ENCODE measurements at places on chromosomes 2 and 18.

GRCh38 chr2:240251848-240252190 is 111.4 kb upstream of the OTOS start:
- no peak for DNase-seq

DNA sequence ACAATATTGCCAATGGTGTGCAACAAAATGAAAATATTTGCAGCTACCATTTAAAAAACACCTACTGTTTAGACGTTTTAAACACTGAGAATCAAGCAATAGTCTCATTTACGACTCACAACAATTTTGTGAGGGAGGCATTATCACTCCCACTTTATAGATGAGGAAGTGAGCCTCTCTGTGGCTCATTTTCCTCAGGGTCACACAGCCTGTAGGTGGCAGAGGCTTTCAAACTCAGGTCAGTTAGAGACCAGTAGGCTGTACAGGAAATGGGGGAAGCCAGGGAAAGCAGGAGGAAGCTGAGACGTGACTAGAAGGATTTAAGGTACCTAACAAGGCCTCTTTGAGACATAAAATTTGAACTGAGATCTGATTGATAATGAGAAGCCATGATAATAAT is 95.0 kb upstream of the ZNF521 start:
- no peak for DNase-seq

DNA sequence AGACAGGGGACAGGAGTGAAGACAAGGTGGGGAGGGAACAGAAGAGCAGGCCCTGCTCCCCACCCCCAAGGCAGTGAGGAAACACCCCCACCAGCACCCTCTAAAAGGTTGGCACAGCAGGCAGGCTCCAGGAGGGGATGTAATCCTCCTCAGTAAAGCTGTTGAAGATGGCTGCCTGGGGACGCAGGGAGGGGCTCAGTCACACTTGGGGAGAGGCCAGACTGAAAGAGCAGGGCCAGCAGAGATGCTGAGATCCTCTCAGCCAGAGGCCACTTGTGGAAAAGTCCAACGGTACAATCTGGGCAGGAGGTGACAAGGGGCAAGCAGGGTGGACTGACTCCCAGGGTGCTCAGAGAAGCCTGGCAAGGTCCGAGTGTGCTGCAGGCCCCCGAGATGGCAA is 154.8 kb upstream of the ID2 start:
- DNase-seq = no peak

GRCh38 chr2:129274918-129275317 is 704.5 kb upstream of the RAB6C start:
- DNase-seq = no peak

GRCh38 chr2:68745006-68745405 is 10.4 kb downstream of the ARHGAP25 start:
- no peak for DNase-seq

GRCh38 chr18:3061581-3062312 is 48.8 kb upstream of the LPIN2 start:
- no peak for DNase-seq

DNA sequence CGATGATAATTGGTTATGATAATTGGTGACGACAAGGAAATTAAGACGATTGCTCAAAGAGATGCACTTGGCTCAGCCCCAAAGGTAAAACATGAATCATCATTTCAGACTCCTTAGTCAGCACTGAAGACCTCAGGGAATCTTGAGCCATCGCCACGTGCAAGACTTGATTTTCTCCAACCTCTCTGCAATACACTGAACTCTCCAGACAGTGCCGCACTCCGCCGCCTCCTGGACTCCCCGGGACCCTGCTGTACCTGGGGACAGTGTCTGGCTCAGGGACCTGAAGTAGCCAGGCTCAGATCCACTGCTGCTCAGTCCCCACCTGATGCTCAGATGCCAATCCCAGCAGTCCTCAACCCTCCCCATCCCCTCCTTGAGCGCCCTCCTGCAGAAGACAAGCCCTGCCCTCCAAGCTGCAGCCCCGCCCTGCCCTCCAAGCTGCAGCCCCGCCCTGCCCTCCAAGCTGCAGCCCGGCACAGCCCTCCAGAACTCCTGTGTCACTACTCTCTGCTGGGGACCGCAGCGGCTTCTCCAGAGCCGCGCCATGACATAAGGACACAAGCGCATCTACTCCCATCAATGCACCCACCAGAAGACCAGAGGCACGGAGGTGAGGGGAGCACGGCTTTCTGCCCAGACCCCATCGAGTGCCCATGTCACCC is 1.1 kb downstream of the TMEM18 start:
- peak; percentile 49 for DNase-seq

- no peak for DNase-seq
Observed at GRCh38 chr2:240157147-240157470, 16.7 kb upstream of the OTOS start.

DNA sequence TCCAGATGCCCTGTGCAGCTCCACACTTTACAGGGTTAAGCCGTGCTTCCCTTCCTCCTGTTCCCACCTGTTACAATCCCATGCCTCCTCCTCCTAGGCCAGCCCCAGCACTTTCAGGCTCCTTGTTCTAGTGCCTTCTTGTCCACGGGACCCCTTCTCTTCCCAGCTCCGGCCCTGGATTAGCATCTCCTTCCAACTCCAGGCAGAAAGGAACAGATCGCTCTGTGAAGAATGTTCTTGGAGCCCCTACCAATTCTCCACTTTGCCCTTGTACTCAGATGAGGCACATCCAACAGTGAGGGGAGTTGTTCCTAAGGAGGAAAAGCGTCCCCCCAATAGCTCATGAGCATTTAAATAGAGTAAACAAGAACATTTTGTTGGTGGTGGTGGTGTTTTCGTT is 72.7 kb downstream of the CABLES1 start:
- DNase-seq = no peak

GRCh38 chr2:61887717-61888266 is 664 bp downstream of the CCT4 start:
- peak; percentile 7 for DNase-seq

DNA sequence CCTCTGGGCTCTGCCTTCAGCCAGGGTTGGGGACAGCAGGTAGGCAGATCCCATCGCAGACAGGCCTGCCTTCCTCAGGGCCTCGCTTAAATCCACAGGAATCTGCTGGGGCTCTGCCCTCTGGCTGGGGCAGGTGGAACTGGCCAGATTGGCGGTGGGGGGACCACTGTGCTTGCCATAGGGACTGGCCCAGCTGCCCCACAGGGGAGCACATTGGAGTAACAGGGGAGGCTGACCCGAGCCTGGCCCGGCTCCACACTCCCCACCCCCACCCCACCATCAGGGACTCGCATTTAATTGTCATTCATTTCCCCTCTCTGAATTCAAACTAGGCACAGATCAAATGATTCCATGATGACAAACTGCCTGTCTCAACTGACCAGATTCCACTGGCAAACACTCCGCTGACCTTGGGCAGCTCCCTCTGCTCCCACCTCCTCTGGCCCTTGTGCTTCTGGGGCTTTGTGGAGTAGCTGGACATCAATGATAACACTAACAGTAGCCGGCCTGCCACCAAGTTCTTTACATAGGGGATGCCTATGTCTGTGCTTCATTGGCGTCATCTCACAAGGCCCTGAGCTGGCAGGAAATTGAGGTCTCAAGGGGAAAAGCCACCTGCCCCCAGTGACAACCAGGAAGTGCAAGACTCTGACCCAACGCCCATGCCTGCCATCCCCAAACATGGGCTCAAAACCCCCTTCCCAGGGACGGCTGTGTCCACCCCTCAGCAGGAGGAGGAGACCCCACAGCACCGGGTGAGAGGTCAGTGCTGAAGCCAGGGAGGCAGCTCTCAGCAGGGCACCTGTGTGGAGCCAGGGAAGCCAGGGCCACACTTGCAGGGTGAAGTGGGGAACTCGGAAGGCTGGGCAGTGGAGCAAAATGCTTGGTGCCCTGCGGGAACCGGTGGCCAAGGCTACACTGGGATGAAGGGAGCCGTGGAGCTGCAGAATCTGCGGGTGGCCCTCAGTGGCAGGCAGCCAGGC is 2.1 kb upstream of the B3GNT7 start:
- DNase-seq = no peak

GRCh38 chr2:152354069-152354755 is 19.2 kb downstream of the FMNL2 start:
- DNase-seq = no peak

DNA sequence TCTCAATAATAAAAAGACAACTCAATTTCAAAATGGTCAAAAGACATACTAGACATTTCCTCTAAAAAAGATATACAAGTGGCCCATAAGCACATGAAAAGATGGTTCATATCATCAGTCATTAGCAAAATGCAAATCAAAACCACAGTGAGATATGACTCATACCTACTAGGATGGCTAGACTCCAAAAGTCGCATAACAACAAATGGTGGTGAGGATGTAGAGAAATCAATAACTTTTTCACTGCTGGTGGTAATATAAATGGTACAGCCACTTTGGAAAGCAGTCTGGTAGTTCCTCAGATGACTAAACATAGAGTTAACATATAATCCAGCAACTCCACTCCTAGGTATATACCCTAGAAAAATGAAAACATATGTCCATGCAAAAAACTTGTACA is 242.3 kb upstream of the NOL4 start:
- no peak for DNase-seq

DNA sequence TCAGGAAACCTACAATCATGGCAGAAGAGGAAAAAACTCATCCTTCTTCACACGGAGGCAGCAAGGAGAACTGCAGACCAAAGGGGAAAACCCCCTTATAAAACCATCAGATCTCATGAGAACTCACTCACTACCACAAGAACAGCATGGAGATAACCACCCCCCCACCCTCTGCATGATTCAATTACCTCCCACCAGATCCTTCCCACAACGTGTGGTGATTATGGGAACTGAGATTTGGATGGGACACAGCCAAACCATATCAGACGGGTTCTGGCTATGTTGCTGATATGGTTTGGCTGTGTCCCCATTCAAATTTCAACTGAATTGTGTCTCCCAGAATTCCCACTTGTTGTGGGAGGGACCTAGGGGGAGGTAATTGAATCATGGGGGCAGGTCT is 28.7 kb upstream of the CCDC150 start:
- no peak for DNase-seq

GRCh38 chr18:50360611-50361010 is 14.2 kb upstream of the SKA1 start:
- DNase-seq = no peak

GRCh38 chr2:161031511-161031910 is 128.7 kb upstream of the TANK start:
- DNase-seq = no peak

DNA sequence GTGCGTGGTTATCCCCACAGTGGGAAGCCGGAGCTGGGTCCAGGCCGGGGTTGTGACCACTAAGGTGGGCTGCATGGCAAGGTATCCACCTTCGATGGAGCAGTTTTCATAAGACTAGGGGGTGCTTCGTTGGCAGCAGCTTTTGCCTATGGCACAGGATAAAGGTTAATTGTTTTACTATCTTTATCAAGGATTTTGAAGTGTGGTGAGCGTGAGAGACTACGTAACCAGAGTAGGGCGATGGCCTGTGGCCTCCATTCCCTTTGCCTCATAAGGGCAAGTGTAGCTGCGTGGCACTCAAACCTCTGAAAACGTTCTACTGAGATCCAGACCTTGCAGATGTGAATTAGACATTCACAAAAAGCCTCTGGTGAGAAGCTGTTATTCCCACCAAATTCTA is 206.6 kb downstream of the ACKR3 start:
- no peak for DNase-seq

- DNase-seq = no peak
Observed at GRCh38 chr2:82330155-82330554, 2025.6 kb upstream of the LRRTM1 start.

DNA sequence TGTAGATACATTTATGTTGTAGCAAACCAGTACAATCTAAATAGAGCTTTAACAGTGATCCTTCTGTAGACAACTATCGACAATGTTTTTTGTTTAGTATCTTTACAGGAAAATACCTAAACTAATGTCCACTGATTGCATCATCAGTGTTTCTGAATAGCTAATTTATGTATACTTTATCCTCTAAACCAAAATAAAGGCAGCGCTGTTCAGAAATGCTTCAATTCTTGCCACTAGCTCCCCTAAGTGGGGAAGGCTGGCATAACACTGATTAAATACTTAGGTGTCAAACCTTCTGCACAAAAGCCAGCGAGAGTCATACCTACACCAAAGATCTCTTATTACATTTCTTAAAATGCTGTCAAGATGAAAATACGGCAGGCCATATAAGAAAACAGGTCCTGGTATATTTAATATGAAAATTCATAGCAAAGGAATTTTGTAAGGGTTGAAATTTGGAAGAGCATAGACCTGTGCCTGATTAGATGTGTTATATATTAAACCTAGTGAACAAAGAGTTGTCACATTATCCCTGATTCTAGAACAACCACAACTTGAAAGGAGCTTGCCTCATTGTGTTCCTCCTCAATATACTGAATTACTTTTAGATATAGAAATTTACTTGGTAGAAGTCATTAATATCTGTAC is 1693.4 kb upstream of the SLC39A10 start:
- peak; percentile 18 for DNase-seq

- DNase-seq = no peak
Observed at GRCh38 chr2:133483181-133483580, 85.1 kb downstream of the NCKAP5 start.

- no peak for DNase-seq
Observed at GRCh38 chr2:12737297-12737696, 20.6 kb downstream of the TRIB2 start.

- DNase-seq = no peak
Observed at GRCh38 chr2:174784316-174784715, 20.0 kb upstream of the CHRNA1 start.

DNA sequence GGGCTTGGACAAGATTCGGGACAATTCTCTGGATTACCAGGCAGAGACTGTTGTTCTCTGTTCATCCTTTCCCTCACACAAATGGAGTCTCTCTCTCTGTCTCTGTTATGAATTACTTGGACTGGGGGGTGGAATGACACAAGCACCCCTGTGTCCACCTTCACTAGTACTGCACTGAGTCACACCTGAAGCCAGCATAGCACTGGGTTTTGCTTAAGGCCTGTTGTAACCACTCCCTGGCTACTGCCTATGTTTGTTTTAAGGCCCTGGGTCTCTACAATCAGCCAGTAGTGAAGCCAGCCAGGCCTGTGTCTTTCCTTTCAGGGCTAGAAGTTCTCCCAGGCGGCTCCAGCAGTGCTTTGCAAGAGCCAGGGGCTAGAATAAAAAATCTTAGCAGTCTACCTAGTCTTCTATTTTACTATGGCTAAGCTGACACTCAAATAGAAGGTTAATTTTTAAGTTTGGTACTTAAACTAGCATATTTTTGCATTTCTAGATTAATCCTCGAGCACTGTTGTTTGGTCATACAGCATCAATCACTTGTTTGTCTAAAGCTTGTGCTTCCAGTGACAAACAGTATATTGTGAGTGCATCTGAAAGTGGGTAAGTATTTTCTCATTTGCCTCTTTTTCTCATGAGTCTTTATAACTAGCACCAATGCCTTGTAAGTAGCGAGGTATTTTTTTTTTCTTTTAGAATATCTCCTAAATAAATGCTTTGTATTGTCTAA is 27.8 kb downstream of the WDR7 start:
- DNase-seq = no peak

All from HEK293T (cell line).